ENCODE measurements at places on chromosomes 2 and 18. TPM values are rescaled to one million over a fixed set of nuclear protein-coding genes. Genes with fewer than 3 reads are reported as not detected.

- DNase-seq, result no peak
Measured at GRCh38 chr2:84865181-84865783, 15.6 kb downstream of the TRABD2A start.

GRCh38 chr2:19207452-19207851 lies 151.0 kb downstream of the OSR1 start:
- DNase-seq, result no peak

DNA sequence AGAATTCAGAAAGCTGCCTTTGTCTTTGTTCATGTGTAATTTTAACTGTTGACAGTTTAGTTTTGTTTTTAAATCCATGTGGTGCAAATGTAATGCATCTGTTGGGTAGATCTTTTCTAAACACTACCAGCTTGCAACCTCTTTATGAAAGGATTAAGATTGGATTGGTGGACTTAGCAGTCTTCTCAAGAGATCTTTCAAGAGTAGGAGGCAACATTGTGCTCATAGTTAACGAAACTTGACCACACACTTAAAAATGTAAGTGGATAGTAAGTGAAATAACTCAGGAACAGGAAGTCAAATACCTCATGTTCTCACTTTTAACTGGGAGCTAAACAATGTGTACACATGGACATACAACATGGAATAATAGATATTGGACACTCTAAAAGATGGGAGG lies 579.0 kb downstream of the RIT2 start:
- no peak for DNase-seq

DNA sequence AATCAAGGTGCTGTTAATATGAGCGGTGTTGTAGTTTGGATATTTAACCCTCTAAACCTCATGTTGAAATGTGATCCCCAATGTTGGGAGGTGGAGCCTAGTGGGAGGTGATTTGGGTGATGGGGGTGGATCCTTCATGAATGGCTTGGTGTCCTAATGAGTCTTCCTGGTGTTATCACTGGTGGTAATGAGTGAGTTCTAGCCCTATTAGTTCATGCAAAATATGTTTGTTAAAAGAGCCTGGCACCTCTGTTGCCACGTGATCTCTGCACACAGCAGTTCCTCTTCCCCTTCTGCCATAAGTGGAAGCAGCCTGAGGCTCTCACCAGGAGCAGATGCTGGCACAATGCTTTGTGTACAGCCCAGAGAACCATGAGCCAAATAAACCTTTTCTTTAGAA lies 158.4 kb downstream of the FMNL2 start:
- no peak for DNase-seq

- DNase-seq, result no peak
Measured at GRCh38 chr2:227626580-227627151, 9.4 kb downstream of the SCYGR4 start.

Gene FIGLA
- not detected for total RNA-seq

Gene HOXD4
- 3.5 TPM for total RNA-seq

All from endothelial cell (in vitro differentiated cells).